T-helper 1 cell (primary cell): ENCODE measurements at places on chromosomes 3 and 15.
A peak's percentile ranks its signal among the peaks of the same experiment; 100 is the strongest.

- DNase-seq = no peak
Observed at GRCh38 chr15:23497710-23498111, 50.7 kb upstream of the GOLGA6L2 start.

- peak; percentile 35 for DNase-seq
Observed at GRCh38 chr3:169999433-169999832, 32.8 kb downstream of the SEC62 start.

DNA sequence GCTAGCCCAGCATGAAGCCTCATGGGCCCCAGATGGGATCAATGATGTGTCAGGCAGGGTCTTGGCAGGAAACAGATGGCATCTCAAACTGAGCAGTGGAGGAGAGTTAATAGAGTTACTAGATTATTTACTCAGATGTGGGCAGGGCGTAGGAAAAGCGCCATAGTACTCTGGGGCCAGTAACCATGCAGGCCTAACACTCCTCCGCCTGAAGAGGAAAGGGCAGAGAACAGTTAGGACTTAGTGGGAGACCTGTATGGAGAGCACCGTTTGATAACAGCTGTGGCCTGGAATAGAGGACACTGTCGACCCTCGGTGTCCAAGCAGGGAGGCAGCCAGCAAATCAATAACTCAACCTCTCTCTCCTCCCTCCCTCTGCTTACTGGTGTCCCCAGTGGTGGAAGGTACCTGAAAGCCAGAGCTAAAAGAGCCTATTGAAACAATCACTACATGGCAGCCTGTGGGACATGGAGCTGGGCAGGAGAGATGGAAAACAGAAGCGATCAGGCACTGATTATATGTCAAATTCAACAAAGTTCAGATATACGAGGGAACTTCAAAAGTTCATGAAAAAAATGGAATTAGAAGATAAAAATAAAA lies 111.4 kb upstream of the CCNL1 start:
- no peak for DNase-seq

- no peak for DNase-seq
Observed at GRCh38 chr15:78149805-78150751, 916 bp downstream of the IDH3A start.

DNA sequence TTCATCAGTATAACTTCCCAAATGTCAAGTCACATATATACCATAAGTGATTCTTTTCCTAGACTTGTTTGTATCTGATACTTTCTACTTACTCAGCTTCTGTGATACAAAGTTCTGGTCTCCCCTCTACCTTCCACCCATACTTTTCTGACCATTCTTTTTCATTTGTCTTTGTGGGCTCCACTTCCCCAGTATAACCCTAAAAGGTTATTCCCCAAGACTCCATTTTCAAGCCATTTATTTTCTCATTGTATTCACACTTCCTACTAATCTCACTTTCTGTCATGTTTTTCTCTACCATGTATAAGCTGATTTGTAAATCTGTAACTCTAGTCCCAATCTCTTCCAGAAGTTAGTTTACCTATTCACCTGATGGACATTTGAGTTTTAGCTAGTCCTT lies 34.0 kb downstream of the IQCB1 start:
- DNase-seq = no peak

GRCh38 chr15:98358971-98359370 lies 289.4 kb upstream of the IGF1R start:
- DNase-seq = no peak

GRCh38 chr3:177419904-177420601 lies 222.8 kb upstream of the TBL1XR1 start:
- no peak for DNase-seq
